ENCODE measurements at places on chromosomes 1 and 21. TPM values are rescaled to one million over a fixed set of nuclear protein-coding genes. Genes with fewer than 3 reads are reported as not detected.

TPR gene
- 56.8 TPM for total RNA-seq

NT5C1A gene
- total RNA-seq, result 35.0 TPM

MYCL gene
- total RNA-seq, result 0.20 TPM

ATAD3C gene
- total RNA-seq, result 0.67 TPM

- DNase-seq, result no peak
These were observed 185.9 kb downstream of the AK5 start for GRCh38 chr1:77467741-77468140.

- DNase-seq, result peak; percentile 57
These were observed 98.3 kb upstream of the FGGY start for GRCh38 chr1:59198564-59198963.

- no peak for DNase-seq
These were observed 33.7 kb downstream of the ATP5PO start for GRCh38 chr21:33881689-33882440.

DNA sequence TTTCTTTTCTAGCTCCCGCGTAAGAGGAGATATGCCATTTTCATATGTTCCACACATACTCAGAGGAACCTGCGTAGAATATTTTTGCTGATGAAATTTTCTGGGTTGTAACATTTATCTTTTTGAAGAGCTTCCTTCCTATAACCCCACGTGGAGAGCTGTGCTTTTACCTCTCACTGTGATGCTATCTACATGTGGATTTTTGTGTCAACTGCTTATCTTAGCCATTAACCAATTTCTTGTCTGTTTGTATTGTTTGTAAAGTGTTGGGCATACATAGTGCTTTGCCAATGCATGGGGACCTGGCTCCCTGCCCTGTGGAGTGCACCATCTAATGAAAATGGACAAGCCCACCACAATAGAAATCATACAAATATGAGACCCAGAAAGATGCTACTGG is 266.1 kb downstream of the TNR start:
- no peak for DNase-seq

DNA sequence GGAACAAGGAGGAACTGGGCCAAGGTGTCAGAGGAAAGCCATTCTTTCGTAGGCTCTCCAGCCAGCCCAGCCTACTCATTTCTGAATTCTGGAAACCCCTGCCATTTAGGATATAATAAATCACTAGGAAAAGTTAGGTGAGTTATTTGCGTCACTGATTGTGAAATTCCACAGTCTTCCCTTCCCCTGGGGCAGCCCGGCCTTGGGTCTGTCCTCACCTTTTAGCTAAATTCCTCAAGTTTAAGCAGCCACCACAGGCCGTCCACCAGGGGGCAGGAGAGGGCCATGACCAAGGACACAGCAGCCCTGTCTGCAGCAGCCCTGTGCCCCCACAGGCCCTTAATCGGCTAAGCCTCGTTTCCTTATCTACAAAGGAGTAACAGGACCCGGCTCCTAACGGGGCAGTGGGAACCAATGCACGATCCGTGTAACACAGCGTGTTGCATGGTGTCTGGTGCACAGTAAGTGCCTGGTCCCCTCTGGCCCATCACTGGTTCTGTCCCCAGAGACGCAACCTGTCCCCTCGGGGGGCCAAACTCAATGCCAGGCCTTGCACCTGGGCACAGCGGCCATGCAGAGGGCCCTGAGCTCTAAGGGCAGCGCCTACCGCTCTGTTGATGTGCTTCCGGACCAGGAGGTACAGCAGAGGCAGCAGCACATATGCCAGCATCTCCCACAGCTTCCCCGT is 18.1 kb downstream of the GPR157 start:
- DNase-seq, result peak; percentile 91

- no peak for DNase-seq
These were observed 373.9 kb downstream of the VAV3 start for GRCh38 chr1:107590900-107591622.

- no peak for DNase-seq
These were observed 79.5 kb upstream of the VAMP3 start for GRCh38 chr1:7691576-7691975.

DNA sequence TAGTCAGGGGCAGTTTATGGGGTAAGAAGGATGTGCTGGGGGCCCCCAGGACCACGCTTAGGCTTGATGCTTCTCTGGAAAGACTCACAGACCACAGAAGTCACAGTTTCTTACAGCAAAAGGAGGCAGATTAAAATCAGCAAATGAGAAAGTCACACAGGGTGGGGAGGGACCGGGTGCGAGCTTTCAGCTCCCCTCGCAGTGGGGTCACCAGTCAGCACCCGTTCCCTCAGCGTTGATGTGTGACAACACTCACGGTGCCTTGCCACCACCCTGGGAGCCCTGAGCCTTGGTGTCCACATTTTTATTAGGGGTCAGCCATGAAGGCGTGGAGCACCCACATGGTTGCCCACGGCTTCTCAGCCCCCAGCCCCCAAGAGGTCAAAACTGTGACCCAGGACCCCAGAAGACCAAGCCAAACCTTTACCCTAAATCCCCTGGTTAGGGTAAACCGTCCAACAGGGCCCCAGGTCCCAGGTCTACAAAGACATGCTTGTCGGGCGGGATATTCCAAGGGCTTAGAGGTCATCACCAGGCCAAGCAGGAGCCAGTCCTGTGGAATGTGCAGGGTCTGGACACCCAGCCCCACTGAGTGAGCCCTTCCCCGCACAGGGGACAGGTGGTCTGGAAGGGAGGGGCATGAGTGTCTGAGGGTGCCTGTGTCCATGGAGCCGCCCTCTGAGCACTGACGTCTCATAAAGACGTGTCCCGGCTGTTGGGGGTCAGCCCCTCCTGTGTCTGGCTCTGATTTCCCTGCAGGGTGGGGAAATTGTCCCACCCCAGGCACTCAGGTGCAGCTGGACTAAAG is 64.5 kb upstream of the ABCG1 start:
- no peak for DNase-seq

GRCh38 chr1:167455786-167456446 is 62.4 kb downstream of the CD247 start:
- no peak for DNase-seq

DNA sequence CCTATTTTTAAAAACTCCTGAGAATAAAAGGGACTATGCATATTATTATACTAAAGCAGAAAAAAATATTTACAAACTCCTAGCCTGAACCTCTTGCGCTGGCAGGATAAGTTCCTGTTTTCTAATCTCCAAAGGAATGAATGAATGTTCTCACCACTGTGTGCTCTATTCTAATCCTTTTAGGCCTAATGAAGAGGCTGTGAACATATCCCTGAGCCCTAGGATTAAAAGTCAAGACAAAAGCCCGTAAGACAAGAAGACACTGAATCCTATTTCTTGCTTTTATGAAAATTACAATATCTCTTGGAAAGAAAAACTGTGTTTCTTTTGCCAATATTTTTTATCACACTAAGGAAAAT is 317.5 kb downstream of the HHAT start:
- DNase-seq, result no peak

- no peak for DNase-seq
These were observed 64.2 kb downstream of the SH3GLB1 start for GRCh38 chr1:86768554-86768953.

DNA sequence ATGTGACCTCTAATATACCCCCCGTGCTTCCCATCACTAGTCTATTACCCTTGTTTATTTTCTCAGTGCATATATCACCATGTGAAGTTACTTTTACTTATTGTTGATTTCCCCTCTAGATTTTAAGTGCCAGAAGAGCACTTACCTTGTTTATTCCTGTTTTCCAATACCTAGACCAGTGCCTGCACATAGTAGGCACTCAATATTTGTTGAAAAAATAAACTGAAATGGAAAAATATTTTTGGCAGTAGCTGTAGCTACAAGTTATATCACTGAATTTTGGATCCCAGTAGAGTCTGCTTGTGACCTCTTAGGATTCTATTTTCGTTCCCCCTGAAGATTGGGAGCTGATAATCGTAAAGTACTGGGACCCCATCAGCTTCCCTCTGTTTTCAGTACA is 32.0 kb upstream of the FOXE3 start:
- DNase-seq, result no peak

- DNase-seq, result no peak
These were observed 2.2 kb upstream of the SSBP3 start for GRCh38 chr1:54408147-54409066.

All from psoas muscle (tissue), 8 donors.